Stimulated activated CD8-positive, alpha-beta memory T cell treated with anti-CD3 and anti-CD28 coated beads, Interleukin-7, amount 100 ng/mL, for 1 hour (primary cell): ENCODE measurements at places on chromosomes 2 and 18.

DNA sequence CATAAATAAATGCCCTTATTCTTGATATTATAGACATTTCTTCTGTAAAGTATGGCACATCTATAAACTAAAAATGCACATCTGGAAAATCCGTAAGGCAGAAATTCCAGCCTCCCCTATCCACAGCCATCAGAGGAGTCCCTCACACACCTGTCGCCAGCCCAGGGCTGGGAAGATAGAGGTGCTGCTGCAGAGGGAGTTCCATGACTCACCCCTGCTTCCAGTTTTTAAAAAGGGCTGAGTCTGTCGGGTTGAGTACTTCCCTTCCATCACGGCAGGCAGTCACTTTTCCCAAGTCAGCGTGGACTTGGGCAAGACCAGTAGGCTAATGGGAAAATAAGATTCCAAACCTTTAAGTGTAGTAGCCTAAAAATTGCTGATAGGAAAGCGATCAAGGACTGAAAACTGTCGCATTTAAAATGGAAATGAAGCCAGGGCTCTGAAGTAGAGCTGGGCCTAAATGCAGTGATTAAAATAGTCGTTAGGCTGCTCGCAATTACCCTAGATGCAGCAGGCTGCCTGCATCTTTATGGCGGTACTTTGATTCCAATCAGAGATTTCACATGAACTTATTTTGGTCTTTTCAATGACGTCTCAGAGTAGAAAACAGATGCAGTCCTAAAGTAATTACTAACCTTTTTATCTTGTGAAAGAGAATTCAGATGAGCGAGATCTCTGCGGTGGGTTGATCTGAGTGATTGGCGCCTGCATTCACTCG, 280.5 kb downstream of the AGAP1 start:
- no peak for DNase-seq

GRCh38 chr18:36461551-36461987, 164.1 kb downstream of the FHOD3 start:
- no peak for DNase-seq

DNA sequence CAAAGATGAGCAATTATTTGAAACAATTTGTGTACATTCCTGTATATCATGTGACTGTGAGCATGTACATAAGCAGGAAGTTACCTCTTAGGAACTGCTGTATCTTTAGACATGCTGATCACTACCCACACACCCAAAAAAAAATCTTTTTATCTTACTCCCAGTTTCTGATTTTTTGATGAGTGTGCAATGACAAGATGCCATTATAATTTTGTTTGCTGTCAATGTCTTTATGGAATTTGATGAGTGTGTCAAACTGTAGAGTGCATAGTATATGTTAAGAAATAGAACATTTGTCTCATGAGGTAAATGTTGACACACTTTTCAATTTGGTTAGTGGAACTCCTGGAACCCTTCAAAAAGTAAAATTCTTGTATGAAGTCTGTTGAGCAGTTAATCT, 84.0 kb upstream of the TMEFF2 start:
- no peak for DNase-seq

DNA sequence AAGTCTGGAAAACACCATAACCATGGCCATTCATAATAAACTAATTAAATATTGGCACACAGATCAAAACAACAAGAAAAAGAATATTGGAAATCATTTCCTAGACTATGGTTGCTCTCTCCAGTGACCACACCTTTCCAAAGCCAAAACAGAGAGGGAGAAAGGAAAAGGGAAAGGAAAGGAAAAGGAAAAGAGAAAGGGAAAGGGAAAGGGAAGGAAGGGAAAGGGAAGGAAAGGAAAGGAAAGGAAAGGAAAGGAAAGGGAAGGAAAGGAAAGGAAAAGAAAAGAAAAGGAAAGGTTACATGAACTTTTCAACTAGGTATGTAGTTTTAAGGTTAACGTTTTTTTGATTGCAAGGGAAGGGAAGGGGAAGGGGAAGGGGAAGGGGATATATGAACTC, 360.5 kb upstream of the SLC39A10 start:
- no peak for DNase-seq

- no peak for DNase-seq
Measured at GRCh38 chr2:150142561-150142960, 344.9 kb downstream of the RND3 start.

DNA sequence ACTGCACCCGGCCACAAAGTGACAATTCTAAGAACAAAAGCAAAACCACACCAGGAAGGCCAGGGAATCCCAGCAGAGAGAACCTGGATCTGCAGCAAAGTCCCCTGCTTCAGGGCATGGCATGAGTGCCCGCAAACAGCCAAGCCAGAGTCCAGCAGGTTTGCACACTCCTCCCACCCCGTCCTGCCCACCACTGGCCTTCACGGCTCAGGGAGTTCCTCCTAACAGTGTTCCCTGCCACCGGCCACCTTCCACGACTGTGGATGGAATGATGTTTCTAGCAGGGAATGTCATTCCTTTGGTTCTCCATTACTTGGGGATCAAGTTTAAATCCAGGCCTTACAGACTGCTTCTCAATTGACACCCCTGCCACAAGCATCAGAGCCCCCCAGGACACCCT, 42.0 kb upstream of the B3GNT7 start:
- DNase-seq, result no peak

- DNase-seq, result no peak
Measured at GRCh38 chr2:219444566-219445091, 10.0 kb downstream of the SPEG start.

- no peak for DNase-seq
Measured at GRCh38 chr2:176461809-176462670, 192.8 kb downstream of the MTX2 start.

DNA sequence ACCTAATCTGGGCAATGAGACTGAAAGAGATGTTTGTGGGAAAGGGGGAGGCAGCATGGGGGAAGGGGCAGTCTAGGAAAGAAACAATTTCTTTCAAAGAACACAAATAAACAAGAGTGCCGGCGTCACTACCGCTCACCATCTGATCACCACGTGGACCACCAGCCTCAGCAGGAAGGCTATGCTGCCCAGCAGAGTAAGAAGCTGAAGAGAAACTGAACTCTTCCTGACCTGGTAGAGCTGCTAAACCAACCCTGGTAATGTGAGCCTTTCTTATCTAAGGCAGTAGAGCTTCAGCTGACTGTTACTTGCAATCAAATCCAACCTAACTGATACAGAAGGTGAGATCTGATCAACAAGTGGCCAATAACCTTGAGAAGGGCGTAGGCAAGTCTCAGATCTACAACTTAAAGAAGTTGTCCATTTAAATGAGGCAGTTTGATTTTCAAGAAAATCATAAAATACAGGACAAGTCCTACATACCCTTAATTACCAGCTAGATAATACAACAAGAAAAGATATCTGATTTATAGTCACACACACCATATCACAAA, 44.2 kb upstream of the SPTBN1 start:
- no peak for DNase-seq

DNA sequence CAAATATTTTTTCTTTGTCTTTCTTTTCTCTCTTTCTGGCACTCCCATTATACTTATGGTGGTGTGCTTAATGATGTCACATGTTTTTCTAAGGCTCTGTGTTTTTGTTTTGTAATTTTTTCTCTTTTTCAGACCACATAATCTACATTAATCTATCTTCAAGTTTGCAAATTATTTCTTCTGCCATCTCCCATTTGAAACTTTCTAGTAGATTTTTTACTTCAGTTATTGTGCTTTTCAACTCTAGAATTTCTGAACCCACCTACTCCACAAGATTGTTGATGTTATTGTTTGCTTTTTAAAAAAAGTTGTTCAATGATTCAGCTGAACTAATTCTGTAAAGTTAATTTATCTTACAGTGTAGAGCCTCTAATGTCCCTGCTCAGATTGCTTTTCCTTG, 121.4 kb downstream of the SCN3A start:
- DNase-seq, result no peak

DNA sequence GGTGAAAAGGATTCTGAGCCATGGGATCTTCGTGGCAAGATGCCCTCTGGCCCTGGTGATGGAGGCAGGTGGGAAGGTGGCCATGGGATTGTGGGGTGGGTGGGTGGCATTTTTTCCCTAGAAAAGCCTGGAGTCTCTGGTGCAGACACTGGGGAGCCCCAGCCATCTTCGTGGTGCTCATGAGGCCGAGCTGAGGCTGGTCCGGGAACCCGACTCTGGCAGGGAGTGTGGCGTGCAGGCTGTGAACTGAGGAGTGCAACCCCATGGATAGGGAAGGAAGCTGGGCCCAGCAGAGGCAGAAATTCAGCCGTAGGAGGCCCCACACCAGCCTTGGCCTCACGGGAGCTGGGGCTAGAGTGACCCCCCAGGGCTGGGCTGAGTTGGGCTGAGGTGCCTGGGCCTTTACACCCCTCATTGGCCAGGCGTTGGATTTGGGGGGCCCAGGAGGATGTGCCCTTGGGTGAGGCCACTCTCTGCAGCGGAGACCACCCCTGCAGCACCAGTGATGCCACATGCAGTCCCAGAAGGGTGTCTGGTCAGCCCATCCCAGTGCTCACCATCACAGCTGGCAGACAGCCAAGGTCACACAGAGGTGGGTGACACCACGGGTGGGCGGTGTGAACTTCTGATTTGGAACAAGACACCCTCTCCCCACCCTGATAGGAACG, 115.6 kb upstream of the HDAC4 start:
- DNase-seq, result no peak

DNA sequence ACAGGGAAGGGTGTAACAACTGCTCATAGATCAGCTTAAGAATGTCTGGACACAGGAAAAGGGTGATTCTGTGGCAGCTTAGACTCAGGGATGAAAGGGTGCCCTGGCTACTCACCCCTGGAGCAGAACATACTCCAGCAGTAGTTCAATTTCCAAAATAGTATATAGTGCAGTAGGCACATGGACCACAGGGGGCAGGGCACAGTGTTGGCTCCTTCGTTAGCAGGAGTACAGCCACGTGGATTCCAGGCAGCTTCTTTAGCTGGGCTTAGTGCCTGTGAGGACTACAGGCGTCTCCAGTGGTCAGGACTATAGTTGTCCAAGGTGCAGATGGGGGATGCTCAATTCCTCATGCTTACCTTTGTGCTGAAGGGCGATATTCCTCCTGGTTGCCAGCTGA, 277.5 kb upstream of the DDX18 start:
- DNase-seq, result no peak

DNA sequence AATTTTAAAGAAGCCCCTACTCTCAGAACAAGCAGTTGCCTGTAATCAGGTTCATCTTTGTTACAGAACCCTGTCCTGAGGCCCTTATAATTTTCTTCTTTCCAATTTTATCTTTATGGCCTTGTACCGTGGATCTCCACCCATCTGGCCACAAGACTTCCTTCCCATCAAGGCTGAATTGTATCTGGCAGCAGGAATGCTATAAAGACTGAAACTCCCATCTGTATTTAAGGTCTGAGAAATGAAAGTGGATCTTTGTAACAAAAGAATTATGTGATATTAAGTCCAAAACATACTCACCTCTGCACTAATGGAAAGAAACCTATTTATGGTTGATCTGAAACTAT, 91.8 kb downstream of the METTL8 start:
- no peak for DNase-seq

DNA sequence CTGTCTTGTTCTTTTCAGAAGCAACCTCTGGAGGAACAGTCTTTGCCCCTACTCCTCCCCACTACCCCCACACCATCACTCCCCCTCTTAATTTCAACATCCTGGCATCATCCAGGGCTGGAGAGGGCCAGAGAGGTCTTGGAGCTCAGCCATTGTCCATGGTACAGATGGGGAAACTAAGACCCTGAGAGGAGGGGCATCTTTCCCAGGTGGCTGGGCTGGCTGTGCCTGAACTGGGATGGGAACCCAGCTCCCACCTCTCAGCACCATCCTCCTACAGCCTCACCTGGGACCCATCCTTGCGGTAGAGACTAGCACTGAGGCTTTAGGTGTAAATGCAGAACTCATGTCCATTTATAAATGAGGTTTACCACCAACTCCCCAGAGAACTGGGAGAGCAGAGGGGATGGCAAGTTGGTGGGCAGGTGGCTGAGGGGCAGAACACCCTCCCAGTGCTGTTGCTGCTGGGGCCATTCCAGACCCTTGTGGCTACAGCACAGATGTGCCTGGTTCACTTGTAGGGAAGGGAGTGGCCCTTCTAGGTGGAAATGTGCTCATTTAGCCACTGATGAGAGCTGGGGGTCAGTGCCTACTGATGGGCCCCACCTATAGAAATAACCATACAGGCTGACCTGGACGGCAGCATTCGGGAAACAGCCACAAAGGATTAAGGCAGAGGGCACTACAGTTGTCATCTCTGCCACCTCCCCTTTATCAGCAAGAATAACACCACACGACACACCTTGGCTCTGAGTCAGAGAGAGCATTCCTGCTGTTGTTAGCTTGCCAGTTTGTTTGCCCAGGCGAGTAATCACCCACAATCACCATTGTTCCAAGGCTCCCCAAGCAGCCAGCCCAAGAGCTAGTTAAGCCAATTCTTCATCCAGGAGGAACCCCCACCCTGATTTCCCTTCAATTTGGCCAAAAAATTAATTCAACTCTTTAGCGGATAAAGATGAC, 2.1 kb downstream of the MLPH start:
- no peak for DNase-seq

DNA sequence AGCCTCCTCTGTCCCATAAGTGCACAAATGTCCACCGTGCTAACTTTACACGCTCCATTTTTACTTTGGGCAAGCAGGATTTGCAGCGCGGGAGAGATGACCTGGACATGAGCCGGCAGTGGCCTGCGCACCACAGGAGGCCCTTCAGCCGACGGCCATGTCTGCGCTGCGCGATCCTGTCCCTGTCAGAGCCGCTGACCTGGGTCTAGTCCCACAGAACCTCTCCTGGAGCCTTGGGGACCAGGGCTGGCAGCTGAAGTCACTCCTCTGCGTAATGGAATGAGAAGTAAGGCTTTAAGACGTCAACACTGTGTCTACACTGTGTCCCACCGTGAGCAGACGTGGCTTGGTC, 29.6 kb downstream of the ADI1 start:
- no peak for DNase-seq

DNA sequence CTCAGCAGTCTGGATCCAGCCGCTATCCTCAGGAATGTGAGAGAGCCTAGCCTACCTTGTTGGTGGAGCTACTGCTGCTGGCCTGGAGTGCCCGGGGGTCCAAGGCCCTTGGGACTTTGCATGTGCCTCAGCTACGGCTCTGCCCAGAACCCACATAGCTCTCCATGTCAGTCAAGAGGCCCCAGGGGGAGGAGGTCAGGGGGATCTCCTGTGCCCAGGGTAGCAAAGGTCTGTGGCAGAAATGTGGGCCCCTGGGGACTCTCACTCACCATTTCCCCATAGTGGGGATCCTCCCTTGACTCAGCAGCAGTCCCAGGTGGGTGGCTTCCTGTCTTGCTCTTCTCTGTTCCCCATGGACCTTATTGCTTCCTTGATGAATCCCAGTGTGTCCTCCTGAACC, 342.7 kb upstream of the CHAC2 start:
- DNase-seq, result no peak

DNA sequence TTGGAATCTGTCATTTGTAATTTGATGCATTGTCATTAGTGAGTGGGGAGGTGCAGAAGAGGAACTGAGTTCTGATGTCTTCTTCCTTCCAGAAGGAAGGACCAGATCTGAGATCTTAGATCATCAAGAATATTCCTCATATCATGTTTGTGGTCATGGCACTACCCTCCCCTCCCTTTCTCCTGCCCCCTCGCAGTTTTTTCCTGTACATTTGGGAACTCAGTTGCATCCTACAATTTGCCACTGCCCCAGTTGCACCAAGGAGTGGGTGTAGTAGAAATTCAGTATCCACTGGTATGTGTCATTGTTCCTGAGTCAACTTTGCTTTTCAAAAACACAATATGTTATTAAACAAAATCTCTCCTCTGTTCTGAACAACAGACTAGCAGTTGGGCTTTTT, 26.6 kb upstream of the ACVR1 start:
- no peak for DNase-seq

GRCh38 chr2:70002241-70002899, 40.9 kb upstream of the ASPRV1 start:
- no peak for DNase-seq

GRCh38 chr2:113221846-113222245, 48.1 kb downstream of the PSD4 start:
- DNase-seq, result no peak
